ENCODE measurements at places on chromosomes 6 and 20.

DNA sequence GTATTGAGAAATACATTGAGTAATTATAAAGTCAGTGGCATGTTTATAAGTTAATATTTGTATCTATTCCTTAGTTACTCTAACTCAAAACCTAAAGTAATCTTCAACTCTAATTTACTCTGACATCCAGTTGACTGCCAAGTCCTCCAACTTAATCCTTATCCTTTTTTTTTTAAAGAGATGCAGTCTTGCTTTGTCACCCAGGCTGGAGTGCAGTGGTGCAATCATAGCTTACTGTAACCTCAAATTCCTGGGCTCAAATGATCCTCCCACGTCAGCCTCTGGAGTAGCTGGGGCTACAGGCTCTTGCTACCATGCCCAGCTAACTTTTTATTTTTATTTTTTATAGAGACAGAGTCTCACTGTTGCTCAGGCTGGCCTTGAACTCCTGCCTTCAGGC is 24.4 kb downstream of the PTPN1 start:
- DNase-seq, result no peak

- no peak for DNase-seq
Observed at GRCh38 chr20:42553374-42553773, 636.3 kb downstream of the PTPRT start.

GRCh38 chr6:4192173-4192572 is 56.8 kb upstream of the ECI2 start:
- DNase-seq, result no peak

GRCh38 chr6:135193221-135193620 is 12.1 kb downstream of the MYB start:
- no peak for DNase-seq

DNA sequence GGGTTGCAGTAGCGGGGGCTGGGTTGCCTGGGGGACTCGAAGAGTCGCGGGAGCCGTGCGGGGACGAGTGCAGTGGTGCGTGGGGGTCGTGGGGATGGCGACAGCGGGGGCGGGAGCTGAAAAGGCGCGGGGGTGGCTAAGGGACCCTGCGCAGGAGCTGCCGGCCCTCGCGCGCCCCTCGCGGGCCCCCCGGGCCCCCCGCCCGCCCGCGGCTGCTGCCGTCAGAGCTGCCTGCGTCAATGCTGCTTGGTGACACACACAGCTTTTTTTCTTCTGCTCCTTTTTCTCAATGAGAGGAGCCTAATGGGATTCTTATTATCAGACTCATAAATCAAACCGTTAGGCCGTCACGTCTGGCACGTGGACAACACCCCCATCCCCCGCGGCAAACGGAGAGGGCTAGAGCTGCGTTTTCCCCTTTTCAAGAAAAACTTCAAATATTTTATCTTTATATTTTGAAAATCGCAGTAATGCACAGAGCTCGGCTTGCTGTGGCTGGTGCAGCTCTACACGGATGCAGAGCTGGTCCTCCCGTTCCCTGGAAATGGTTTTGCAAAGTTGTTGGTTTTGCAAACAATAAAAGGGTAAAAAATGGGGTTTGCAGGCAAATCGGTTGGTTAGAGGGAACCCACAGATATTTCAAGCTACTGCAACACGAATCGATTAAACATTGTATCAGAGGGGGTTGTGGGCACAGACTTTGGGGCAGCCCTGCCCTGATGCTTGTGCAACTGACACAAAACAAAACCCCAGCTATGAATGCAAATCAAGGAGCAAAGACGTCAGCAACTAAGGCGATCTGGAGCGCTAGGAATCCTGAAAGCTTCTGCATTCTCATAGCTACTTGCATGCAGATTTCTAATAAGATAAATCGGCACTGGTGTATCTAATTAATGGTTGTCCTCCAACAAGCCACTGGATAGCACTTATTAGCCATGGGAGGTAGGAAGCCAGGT is 161.4 kb downstream of the TBXT start:
- DNase-seq, result peak; percentile 59

GRCh38 chr20:24533449-24533848 is 64.0 kb downstream of the SYNDIG1 start:
- no peak for DNase-seq

DNA sequence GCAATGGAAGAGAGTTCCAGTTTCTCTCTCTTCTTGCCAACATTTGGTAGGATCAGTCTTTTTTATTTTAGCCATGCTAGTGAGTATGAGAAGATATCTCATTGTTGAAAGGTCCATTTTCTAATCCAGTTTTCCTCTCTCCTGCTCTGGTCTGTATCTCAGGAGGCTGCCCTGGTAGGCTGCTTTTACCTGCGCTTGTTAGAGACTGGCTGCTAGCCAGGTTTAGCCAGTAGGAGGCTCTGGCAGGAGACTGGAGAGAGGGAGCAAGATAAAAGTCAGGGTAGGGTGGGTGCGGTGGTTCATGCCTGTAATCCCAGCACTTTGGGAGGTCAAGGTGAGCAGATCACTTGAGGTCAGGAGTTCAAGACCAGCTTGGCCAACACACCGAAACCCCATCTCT is 68.6 kb upstream of the FOXP4 start:
- no peak for DNase-seq
